ENCODE measurements at places on chromosomes 3 and 15. TPM values are rescaled to one million over a fixed set of nuclear protein-coding genes. Genes with fewer than 3 reads are reported as not detected.

DNA sequence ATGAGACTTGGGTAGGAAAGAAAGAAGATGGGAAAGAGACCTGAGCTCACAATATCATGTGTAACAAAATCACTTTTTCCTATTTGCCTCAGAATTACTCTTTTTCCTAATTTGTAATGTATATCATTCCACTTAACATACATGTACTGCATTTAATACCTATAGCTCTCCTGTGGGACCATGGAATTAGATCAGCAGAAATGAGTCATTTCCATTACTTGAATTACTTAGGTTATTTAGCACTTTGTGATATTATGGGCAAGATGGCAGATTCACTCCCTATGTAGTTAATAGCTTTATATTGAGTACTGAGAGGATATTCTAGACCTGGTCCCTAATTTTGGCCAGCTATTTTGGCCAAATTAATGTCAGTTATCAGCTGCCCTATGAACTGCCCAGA is 70.5 kb downstream of the ZNF609 start:
- H3K4me3 ChIP-seq = no peak overlapping the region
- peaks cover 24% of the 10 kb centered on the region for H3K4me1 ChIP-seq
- no peaks in the 10 kb centered on the region for H3K27me3 ChIP-seq

CCDC13 gene
- total RNA-seq = 1.7 TPM

DNA sequence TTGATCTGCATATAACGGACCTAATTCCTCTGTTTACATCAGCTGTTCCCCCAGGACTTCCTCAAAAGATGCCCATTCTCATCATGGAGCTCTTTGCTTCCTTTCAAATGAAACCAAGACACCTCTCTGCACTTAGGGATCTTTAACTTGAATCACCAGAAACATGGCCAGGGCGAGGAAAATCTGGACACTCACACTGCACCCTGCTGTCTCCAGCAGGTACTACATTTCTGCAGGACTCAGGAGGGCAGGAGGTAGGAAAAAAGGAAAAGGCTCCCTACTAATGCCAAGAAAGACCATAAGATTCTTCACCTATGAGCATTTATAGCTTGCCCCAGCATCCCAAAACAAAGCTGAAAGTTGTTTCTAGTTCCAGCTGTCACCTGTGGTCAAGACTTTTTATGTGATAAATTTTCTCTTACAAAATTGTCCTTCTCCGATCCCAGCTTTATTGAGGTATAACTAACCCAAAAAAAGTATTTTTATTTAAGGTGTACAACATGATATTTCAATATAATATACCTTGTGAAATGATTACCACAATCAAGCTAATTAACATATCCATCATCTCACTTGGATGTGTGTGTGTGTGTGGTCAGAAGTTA is 87.3 kb upstream of the C15orf61 start:
- H3K4me3 ChIP-seq = no peak overlapping the region
- H3K27ac ChIP-seq = no peak overlapping the region
- peaks cover 3% of the 10 kb centered on the region for H3K27me3 ChIP-seq
- H3K36me3 ChIP-seq = peaks cover 6% of the 10 kb centered on the region

DNA sequence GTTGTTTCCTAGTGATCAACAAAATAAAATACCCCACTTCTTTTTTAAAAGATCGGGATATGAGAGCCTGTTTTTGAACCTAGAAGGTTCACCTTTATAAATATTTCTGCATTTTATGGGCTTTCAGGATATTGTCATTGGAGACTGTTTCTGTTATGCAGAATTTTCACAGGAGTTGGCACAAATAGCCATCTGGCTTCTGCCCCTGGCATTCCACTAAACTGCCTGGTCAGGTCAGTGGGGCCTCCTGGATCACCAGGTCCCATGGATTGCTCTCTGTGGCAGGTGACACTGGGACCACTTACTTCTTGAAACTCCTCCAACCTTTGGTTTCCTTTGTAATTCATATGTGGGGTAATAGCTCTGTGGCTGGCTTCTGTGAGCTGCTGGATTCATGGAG is 25.5 kb upstream of the POLR2M start:
- DNase-seq = no peak
- H3K4me3 ChIP-seq = no peak overlapping the region
- no peak overlapping the region for H3K27ac ChIP-seq

IL17RD gene
- not detected for total RNA-seq

- no peak overlapping the region for H3K27ac ChIP-seq
- DNase-seq = no peak
- peaks cover 23% of the 10 kb centered on the region for H3K4me1 ChIP-seq
- no peaks in the 10 kb centered on the region for H3K27me3 ChIP-seq
- no peaks in the 10 kb centered on the region for H3K36me3 ChIP-seq
Observed at GRCh38 chr3:157046520-157046919, 113.4 kb downstream of the CCNL1 start.
